Omental fat pad (tissue), 4 donors: ENCODE measurements at places on chromosomes 16 and 17. TPM values are rescaled to one million over a fixed set of nuclear protein-coding genes. Genes with fewer than 3 reads are reported as not detected.

- no peak for DNase-seq
These were observed 185.0 kb upstream of the FOXF1 start for GRCh38 chr16:86325360-86325759.

DNA sequence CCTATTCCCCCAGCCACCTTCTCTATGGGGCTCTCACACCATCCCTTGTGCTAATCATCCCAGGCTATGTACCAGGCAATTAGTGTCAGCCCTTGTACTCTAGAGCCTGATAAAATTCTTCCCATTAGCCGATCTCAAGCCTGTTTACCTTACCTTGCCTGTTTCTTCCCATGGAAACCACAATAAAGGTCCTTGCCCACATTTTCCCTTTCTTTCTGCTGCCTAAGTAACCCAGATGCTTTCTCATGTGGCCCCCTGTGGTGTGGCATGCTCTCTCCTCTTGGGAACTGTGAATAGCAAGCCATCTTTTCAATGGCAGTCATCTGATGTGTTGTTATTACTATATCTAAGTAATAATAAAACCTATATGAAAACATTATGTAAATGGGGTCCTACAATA is 265.8 kb upstream of the ELAC2 start:
- no peak for DNase-seq

GRCh38 chr16:9042533-9042932 is 48.9 kb upstream of the HAPSTR1 start:
- no peak for DNase-seq

GRCh38 chr17:73586921-73587602 is 57.2 kb downstream of the SDK2 start:
- no peak for DNase-seq

GRCh38 chr17:8944083-8944482 is 21.4 kb downstream of the PIK3R5 start:
- DNase-seq, result no peak

GRCh38 chr17:21094298-21094704 is 32.5 kb upstream of the DHRS7B start:
- no peak for DNase-seq

DNA sequence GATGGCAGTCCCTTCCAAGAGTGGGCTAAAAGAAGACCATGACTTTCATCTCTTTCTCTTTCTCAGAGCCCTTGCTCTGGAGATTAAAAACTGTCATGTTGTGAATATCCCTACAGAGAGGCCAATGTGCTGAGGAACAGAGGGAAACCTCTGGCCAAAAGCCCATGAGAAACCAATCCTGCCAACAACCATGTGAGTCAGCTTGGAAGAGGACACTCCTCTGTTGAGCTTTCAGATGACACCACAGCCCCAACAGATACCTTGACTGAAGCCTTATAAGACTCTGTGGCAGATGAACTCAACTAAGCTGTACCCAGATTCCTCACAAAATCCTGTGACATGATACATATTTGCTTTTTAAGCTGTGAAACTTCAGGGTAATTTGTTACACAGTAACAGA is 19.6 kb downstream of the CPPED1 start:
- no peak for DNase-seq

- no peak for DNase-seq
These were observed 74.5 kb downstream of the ERCC4 start for GRCh38 chr16:13994239-13995106.

- DNase-seq, result no peak
These were observed 264.0 kb downstream of the XYLT1 start for GRCh38 chr16:17206712-17207111.

GRCh38 chr17:61621317-61621716 is 30.3 kb upstream of the NACA2 start:
- DNase-seq, result no peak

DNA sequence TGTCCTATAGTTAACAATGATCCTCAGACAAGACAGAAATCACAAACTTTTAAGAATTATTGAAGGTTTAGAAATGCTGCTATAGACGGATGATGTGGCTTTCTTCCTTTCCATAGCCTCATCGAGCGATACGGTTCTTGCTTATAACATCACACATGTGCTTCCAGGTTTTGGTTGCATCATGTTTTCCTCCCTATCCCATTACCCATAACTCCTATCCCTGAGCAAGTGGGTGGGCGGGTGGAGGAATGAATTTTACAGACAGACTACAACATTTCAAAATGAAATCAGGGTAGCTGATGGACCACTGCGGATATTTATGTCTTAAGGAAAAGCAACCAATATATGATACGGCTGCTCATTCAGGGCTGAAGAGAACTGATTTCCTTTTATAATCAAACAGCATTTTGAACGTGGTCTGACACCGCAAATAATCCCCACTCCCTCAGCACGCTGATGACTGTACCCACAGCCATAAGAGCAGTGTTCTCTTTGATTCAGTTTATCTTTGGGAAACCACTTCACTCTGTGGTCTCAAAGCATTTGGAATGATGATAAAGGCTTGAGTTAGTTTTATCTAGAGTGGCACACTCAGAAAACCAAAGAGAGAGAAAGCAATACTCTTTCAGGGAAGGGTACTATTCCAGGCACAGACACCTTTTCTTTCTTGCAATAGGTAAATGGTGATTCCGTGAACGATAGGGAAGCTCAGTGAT is 4.6 kb upstream of the AKTIP start:
- no peak for DNase-seq

- DNase-seq, result no peak
These were observed 5.9 kb upstream of the DNAH17 start for GRCh38 chr17:78583091-78583490.

DNA sequence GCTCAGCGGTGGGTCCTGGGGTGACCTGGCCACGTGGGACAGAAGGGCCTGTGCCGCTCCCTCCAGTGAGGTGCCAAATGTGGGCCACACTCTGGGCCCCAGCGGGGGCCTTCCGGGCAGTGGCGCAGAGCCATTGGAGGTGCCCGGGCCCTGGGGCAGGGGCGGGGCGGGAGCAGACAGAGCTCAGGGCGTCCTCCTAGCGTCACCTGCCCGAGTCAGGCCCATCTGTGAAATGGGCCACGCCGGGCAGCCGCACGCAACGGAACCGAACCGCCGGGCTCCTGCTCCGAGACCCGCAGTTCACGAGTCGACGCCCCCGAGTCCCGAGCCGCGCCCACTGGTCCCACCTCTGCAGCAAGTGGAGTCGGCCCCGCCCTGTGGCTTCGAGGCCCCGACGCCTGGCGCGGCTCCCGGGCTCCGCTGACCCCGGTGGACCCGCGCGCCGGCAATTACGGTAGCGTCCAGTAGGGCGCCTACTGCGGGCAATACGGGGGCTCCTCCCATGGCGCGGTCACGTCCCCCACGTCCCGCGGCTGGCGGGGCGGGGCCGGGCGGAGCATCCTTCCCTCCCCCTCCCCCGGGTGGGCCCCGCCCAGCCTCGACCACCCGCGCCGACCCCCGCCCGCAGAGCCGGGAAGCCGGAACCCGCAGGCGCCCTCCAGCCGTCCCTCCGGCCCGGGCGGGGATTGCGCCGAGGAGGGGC is 1.9 kb downstream of the SLC16A3 start:
- DNase-seq, result no peak

DNA sequence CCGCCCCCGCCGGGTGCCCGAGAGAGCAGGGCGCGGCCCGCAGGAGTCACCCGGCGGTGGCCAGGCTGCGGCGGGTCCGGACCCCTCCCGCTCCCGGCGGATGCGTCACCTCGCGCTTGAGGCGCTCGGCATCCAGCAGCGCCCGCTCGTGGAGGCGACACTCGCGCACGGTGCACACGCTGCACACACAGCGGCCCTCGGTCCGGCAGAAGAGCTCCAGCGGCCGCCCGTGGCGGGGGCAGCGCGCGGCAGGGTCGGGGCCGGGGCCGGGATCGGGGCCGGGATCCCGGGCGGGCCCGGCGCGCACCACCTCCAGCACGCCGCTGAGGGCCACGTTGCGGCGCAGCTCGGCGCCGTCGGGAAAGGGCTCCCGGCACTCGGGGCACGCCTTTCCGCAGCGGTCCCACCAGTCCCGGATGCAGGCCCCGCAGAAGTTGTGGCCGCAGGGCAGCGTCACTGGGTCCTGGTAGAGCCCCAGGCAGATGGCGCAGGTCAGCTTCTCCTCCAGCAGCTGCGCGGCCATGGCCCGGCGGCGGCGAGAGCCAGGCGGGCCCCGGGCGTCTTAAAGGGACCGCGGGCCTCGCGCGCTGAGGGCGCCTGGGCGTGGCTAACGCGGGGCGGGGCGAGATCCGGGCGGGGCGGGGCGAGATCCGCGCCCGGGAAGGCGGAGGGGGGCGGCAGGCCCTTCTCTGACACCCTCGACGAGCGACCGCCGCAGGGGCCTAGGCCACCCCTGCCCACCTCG is at the start of gene TRIM65:
TSS of gene TRIM65 (minus strand) at position 537 of the 745 bp plus-strand sequence. CDS start at position 523, 14 bp downstream.
- no peak for DNase-seq

DNA sequence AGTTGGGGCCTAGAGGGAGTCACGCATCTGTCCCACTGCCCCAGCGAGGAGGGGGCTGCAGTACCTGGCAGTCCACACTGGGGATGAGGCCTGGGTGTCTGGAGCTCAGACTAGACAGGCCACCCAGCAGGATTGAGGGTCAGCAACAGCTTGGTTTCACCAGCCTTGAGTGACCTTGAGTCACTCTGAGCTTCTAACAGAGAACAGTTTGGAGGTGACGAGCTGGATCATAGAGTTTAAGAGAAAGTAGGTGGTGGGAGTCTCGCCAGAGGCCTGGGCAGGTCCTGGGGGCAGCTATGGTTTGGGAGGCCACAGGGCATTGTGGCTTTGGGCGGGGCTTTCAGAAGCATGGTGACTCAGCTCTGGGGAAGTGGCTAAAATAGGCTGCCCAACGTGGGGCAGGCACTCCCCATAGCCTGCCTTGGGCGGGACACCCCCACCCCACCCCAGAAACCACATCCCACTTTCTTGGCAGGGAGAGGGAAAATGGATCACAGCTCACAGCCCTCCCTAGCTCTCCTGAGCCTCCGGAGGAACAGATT is 20.5 kb downstream of the CDC42EP4 start:
- no peak for DNase-seq

DNA sequence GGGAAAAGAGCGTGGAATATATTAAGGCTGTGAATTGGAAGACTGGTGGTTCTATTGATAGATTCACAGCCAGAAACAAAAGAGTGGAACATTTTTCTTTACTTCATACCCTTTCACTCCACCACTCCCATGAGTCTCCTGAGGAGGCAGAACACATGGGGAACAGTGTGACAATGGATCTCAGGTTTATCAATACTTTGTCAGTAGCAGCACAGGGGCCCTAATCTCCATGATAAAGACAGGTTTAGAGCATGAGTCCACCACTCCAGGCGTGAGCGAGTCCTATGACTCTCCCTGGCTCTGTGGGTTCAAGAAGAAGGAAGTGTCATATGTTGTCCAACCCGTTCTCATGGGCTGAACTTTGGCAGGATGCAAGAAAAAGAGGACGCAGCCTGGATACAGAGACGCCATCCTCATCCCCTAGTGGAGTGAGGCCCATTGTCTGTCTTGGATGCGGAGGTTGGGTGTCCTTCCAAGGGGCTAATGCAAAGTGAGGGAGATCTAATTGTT is 361.2 kb downstream of the TMEM114 start:
- DNase-seq, result no peak

DNA sequence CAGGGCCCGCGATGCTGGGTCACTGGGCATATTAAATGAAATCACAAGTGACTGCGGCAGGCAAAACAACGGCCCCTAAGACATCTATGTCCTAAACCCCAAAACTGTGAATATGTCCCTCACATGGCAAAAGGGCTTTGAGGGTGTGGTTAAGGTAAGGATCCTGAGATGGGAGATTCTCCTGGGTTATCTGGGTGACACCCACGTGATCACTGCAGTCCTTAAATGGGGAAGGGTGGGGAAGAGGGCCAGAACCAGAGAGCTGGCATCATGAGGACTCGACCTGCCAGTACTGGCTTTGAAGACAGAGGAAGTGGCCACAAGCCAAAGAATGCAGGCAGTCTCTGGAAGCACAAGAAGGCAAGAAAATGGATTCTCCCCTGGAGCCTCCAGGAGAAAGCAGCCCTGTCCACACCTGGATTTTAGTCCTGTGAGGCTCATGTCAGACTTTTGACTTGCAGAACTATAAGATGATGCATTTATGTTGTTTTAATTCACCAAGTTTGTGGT is 12.5 kb downstream of the COTL1 start:
- DNase-seq, result no peak

DNA sequence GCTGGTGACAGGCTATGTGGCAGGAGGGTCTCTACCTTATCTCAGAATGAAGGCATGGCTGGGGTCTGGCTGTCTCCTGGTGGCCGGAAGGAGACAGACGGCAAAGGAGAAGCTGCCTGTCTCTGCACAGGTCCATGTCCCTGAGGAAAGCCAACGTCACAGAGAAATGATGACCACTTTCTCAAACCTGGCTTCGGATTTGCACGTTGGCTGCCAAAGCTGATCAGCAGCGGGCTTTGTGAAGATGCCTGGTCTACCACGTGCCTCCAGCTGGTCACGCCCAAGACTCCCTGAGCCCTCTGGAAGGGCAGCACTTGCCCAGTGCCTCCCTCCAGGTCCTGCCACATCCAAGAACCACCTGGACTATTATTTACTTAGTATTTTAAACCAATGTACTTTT is 8.4 kb downstream of the DEXI start:
- no peak for DNase-seq

DNA sequence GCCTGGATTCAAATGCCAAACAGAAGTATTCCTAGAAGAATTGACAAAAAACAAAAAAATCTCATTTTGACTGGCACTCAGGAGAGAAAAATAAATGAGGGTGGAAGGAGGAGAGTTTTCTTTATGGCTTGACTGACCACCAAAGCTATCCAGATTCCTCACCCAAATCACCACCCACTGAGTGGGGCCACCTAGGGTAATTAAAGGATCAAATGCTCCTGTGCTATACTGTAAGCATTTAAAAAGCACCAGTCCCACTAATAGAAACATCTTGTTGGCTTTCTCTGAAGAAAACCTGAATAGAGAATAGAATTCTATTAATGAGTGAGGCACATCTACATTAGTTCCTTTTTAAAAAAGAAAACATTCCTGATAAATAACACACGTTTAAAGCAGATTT is 163.3 kb downstream of the ANKFN1 start:
- DNase-seq, result no peak

The KRT12 gene
- not detected for total RNA-seq

The DNAAF8 gene
- total RNA-seq, result 0.72 TPM

The CTRB1 gene
- not detected for total RNA-seq

The HEATR9 gene
- total RNA-seq, result not detected

The CCL17 gene
- not detected for total RNA-seq

The CA5A gene
- total RNA-seq, result not detected

The HOXB4 gene
- 8.7 TPM for total RNA-seq

The HOXB6 gene
- total RNA-seq, result 22.7 TPM

The GNG13 gene
- not detected for total RNA-seq

The TMEM204 gene
- total RNA-seq, result 141 TPM

The CAPNS2 gene
- 0.75 TPM for total RNA-seq
